Central memory CD4-positive, alpha-beta T cell (primary cell): ENCODE measurements at places on chromosomes 4 and X.
A peak's percentile ranks its signal among the peaks of the same experiment; 100 is the strongest.

DNA sequence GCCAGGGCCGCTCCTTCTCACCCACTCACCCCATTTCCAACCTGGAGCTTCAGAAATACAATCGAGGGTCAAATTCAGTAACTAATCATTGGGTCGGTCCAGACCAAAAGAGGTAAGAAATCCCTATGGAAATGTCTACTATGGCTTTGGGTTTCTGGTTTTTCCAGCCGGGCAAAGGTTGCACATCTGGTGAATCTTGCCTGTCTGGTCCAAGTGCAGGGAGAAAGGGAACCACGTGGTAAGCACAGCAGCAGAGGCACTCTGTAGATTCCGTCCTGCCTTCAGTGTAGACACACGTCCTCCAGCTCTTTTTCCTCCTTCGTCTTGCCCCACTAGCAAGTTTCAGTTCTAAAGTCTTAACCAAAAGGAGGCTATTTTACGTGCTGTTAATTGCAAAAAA lies 218.0 kb upstream of the JADE1 start:
- no peak for DNase-seq

DNA sequence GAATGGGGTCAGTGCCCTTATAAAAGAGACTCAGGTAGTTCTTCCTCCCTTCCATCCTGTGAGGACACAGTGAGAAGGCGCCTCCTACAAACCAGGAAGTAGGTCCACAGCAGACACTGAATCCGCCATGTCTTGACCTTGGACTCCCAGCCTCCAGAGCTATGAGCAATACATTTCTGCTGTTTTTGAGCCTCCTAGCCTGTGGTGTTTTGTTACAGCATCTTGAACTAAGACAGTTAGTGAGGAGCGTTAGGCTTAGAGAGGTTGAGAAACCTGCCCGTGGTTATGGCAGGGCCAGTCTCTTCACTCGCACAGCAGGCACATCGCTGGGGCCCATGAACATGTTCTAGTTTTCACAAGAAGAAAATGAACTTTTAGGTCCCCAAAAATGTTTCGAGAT lies 19.7 kb downstream of the SHROOM2 start:
- DNase-seq = no peak

- DNase-seq = peak; percentile 51
These were observed at the start of gene CHST7 for GRCh38 chrX:46573331-46573891. Gene CHST7 (plus strand): TSS chrX:46573765. CDS start chrX:46573932, 167 bp downstream.

DNA sequence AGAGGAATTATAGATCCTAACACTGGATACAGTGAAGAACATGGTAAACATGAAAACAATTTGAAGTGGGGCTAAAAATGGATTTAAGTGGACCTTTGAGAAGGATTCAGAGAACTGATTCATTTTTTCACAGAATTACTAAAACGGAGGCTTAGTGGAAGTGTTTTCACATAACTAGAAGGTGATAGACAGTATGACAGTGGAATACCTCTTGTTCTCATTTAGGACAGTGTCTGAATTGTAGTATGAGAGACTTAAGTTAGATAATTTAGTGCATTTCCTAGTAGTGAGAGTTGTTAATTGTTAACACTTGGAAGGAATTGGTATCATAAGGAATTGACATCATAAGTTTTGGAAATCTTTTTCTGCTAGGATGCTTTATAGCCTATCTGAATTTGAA lies 64.1 kb downstream of the FIP1L1 start:
- DNase-seq = no peak

DNA sequence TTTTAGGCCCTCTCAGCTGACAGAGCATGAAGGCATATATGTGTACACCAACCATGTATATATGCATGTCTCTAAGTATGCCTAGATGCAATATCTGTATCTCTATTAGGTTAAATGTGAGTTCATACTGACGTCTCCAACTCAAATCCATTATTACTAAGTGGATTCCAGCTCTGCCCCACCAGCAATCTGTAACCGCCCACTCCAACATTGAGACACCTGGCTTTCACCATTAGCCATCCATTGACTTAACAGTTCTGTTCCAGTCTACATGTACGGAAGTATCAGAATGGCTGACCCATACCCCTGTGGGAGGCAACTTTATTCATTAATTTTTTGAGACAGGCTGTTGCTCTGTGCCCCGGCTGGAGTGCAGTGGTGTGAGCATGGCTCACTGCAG lies 15.0 kb upstream of the SH3TC1 start:
- no peak for DNase-seq

DNA sequence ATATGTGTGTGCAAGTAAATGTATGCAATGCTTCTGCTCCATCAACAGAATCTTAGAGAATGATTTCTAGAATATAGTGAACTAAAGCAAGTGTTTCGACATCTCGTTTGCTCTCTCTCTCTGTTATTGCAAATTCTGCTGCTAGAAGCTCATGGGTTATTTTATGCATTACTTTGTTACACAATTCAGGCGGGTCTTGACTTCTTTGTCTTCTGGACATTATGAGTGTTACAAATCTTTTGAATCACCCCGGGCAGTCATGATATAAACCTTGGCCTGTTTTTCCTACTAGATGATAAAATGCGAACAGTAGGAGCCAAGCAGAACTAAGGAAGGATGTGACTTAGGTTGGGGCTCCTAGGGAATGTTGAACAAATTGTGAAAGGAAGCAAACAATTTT lies 166.4 kb upstream of the SFRP2 start:
- no peak for DNase-seq

DNA sequence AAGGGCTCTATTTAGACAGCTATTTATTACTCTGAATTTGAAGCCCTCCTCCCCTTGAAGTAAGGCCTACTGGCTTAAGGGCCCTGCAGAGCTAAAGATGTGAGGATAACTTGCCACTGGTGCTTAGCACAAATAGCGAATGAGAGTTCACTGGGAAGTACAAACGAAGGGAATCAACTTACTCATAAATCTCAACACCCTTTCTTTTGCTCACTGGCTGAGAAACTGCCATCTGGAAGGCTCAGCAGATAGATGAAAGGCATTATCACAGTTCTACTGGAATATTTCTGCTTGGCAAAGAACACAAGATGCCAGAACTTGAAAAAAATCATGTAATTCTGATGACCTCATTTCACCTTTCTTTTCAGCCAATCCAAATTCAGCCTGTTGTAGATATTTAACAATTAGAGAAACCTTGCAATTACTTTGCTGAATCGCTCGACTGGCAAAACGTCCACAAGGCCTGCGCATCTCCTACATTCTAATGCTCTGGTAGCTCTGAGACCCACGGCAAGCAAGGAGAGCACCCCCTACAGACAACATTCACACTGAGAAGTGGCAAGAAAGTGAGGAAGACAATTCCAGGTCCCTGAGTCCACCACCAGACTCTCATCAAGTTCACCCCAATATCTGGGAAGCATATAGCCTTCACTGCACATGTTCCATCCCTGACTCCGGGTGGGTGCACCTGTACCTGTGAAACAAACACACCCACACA lies 27.5 kb downstream of the TSPAN5 start:
- DNase-seq = no peak

GRCh38 chr4:153170407-153170806 lies 33.8 kb upstream of the TRIM2 start:
- no peak for DNase-seq

GRCh38 chrX:133981924-133982323 lies 3.5 kb downstream of the GPC3 start:
- no peak for DNase-seq

- no peak for DNase-seq
These were observed 112.0 kb downstream of the SHROOM3 start for GRCh38 chr4:76546759-76547742.

DNA sequence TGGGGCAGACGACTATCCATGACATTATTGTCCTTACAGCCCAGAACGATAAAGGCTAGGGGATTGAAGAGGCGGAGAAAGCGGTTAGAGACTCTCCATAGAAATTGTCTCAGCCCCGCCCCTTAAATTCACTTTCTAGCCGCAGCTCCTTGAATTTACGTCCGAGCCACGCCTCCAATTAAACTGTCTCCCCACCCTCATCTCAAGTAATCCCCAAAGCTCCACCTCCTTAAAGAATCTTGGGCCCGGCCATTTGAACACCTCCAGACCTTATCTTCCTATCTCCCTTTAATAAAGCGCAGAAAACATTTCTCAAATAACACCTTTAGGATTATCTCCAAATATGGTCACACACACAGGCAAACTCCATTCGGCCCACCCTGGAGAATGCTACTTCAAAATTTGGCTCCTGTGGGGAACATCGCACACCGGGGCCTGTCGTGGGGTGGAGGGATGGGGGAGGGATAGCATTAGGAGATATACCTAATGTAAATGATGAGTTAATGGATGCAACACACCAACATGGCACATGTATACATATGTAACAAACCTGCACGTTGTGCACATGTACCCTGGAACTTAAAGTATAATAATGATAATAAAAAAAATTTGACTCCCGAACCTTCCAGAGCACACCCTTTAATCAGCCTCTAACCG lies 7.2 kb upstream of the MAGIX start:
- peak; percentile 24 for DNase-seq

DNA sequence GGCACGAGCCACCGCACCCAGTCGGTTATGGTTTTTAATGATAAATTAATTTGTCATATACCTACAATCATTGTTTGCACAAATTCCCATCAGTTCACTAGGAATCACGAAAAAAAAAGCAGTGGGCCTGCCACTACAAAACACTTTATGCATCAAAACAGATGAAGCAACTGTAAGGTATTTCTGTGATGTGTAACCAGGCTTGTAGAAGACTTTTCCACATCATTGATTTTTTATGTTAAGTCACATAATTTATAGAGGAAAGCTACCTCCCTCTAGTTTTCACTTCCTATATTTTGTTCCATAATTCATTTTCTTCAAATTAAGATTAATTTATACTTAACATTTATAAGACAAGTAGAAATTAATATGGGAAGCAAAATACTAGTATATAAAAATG lies 6.7 kb upstream of the FAM200B start:
- DNase-seq = no peak

GRCh38 chr4:16598597-16599206 lies 299.7 kb downstream of the LDB2 start:
- no peak for DNase-seq

GRCh38 chr4:23041501-23041900 lies 348.8 kb downstream of the GBA3 start:
- no peak for DNase-seq

- DNase-seq = no peak
These were observed 129.5 kb downstream of the KCNIP4 start for GRCh38 chr4:21819086-21819485.

- DNase-seq = no peak
These were observed 2.1 kb downstream of the UCHL1 start for GRCh38 chr4:41258783-41259182.

DNA sequence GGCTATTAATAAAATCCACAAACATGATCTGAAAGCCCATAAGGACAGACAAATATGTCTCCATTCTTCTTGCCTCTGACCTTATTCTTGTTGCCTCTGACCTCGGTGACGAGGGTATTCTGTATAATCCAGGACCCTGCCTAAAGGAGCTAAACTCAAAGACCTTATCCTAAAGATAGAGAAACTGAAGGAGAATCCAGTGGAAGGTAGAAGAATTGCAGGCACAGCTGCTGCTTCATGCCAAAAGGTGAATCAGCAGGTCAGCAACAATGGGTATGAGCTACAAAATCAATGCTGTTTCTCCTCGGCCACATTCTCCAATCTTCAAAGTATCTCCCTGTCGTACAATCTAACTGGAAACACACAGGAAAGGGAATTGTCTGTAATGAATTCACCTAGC lies 71.4 kb downstream of the INTS6L start:
- no peak for DNase-seq

DNA sequence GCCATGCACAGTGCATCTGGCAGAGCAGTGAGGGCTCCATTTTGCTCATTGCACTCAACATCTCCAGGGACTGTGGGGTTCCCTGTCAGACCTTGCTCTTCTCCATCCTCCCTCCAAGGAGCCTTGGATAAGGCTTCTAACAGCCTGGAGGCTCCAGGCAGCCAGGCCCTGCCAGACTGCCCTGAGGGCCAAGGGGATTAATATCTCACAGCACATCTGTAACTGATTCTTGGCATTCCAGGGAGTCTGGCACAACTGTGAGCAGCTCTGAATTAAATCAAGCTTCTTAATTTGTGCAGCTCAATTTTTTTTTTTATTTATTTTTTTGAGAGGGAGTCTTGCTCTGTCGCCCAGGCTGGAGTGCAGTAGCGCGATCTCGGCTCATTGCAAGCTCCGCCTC lies 224.5 kb upstream of the PGRMC2 start:
- DNase-seq = no peak

GRCh38 chrX:116417968-116418367 lies 18.4 kb upstream of the SLC6A14 start:
- no peak for DNase-seq

DNA sequence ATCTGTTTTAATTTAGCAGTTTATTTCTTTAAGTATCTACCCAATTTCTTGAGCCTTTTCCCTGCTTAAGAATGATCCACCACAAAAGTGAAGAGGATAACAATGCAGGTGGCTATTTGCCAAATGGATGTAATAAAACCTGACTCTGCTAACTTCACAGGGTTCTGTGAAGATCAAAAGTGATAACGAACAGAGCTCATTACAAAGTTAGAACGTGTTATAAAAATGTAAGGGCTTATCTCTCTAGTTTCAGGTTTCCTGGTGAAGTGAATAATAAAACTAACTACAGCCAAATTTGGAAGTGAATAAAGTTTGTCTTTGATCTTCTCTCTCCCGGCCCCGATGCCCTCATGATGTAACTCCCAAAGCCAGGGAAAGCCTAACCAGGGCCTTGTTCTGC lies 497.9 kb downstream of the SMARCA1 start:
- DNase-seq = no peak

- peak; percentile 3 for DNase-seq
These were observed 92.5 kb upstream of the EDA2R start for GRCh38 chrX:66731398-66731797.

- DNase-seq = no peak
These were observed 110.0 kb downstream of the ARHGAP6 start for GRCh38 chrX:11555759-11556158.

DNA sequence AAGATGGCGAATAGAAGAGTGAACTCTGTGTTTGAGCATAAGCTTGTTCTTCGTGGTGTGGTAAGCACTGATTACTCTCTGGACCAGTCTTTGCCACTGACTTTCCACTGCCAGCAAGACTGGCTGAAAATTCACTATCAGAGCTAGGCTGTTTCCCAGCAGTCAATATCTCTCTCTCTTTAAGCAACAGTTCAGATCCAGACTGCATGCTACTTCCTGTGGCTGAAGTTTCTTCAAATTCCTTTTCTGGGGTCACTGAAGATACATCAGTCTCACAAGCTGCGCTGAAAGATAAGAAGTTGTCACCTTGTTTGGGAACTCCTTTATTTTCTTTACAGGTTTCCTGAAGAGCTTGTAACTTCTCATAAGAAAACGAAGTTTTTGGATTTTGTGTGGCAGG lies 54.0 kb upstream of the FAM120C start:
- DNase-seq = no peak

DNA sequence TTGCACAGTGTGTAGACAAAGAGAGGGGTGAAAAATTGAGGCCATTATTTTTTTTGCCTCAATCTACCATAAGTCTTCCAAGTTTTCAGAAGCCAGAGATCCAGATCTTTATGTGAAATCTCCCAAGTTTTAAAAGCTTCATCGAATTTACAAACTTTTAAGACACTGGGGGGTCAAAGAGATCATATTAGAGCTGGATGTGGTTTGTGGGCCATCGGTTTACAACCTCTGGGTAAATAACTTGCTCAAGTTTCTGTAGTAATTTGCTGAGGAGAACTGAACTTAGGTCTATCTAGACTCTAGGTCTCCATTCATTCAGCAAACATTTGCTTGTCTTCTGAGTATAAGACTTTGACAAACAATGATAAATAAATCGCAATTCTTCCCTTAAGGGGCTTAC lies 54.0 kb upstream of the CHRNA9 start:
- no peak for DNase-seq
